COLO829 (cell line): ENCODE measurements at places on chromosomes 6 and 20.

GRCh38 chr20:21503345-21503744 is 10.5 kb downstream of the NKX2-2 start:
- no peak for DNase-seq

- peak; percentile 74 for DNase-seq
Measured at GRCh38 chr6:98827295-98828159, 6.8 kb upstream of the POU3F2 start.

- no peak for DNase-seq
Measured at GRCh38 chr20:33900521-33901131, 89.5 kb downstream of the CHMP4B start.

GRCh38 chr6:132314432-132314831 is 86.8 kb downstream of the MOXD1 start:
- no peak for DNase-seq

GRCh38 chr6:7604506-7604905 is 14.5 kb downstream of the SNRNP48 start:
- DNase-seq = no peak

GRCh38 chr20:56628873-56629463 is at the start of gene TFAP2C:
Gene TFAP2C (plus strand): TSS chr20:56629306. CDS start chr20:56629545, 239 bp downstream.
- DNase-seq = peak; percentile 83

DNA sequence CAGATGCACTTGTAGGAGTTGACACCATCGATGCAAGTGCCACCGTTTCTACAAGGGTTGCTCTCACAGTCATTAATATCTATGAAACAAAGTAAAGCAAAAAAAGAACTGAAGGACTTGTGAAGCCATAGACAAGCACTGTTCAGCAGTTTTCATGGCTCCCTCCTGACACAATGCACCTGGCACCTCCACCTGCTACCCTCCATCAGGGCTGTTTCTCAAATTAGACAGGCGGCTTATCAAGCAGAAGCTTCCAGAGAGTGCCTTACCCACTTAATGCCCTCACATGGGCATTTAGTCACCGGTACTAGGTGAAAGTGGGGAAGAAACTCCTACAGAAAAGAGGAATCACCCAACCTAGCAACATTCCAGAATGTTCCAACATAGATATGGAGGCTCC is 27.8 kb downstream of the JAG1 start:
- no peak for DNase-seq

DNA sequence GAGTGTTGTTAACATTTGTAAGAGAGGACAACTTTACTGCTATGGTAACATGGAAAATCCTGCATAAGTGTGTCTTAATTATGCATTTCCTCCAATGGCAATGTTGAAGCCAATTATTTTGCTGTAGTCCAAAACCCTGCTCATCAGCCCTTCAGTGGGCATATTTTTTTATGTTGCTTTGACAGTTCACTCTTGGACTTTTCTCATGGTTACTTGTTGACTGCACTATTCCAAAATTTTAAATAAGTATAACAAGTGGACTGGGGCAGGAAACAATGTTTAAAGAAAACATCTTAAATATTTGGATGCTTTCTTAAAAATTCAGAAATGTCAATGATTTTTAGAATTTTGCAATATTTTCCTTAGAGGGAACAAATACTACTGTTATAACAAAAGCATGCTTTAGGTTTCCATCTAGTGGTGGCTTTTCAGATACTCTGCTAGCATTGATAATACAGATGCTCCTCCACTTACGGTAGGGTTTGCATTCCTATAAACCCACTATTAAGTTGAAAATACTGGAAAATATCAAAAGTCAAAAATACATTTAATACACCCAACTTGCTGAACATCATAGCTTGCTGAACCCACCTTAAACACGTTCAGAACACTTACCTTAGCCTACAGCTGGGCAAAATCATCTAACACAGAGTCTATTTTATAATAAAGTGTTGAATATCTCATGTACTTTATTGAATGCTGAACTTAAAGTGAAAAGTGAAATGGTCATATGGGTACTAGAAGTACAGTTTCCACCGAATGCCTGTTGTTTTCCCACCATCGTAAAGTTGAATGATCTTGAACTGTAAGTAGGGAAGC is 86.4 kb downstream of the ADGRG6 start:
- peak; percentile 35 for DNase-seq

- DNase-seq = no peak
Measured at GRCh38 chr20:31685853-31686643, 36.6 kb downstream of the BCL2L1 start.

GRCh38 chr20:38133680-38134426 is 31.2 kb downstream of the TGM2 start:
- DNase-seq = no peak

- DNase-seq = no peak
Measured at GRCh38 chr6:137227871-137228302, 8.7 kb upstream of the IFNGR1 start.

DNA sequence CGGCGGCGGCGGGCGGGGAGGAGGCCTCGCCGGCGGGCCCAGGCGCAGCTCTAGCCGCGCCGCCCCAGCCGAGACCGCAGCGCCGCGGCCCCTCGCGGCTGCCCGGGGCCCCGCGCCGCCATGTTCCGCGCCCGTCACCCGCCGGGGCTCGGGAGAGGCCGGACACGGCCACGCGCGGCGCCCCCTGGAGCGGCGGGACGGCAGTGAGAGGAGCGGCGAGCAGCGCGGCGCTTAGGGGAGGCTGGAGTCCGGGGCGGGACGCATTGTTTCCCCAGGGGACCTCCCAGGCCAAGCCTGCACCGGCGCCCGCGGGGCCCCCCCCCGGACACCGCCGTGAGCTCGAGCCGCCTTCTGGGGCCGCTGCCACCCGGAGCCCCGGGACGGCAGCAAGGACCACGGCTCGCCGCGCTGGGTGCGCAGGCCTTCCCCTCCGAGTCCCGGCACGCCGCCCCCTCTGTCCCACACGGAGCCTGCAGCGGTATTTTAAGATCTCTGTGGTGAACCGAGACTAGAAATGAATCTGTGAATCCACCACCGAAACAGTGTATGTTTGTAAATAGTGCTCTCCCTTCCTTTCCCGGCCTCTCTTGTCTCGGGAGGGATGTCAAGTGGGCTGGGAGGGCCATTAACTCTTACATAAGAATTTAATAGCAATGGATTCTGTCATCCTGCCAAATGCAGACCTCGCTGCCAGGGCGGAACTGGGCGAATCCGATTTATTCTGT is 424 bp upstream of the KIF13A start:
- peak; percentile 76 for DNase-seq

DNA sequence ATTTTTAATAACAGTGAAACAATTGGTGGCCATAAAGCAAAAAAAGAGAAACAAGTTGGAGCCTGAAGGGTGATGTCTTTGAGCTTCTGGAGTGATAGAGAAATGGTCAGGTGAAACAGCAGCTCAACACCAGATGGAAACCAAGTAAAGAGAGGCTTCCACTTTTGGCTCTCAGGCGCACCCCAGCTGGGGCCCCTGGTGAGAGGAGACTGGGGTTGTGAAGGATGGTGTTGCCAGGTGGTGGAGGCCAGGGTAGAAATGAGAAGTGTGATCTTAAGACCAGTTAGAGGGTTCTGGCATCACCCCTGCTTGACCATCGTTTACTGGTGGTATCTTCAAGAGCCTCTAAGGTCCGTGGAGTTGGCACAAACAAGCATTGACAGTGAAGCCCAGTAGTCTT is 126.0 kb upstream of the AKIRIN2 start:
- no peak for DNase-seq
